ENCODE measurements at places on chromosomes 12 and 14. TPM values are rescaled to one million over a fixed set of nuclear protein-coding genes. Genes with fewer than 3 reads are reported as not detected.

Gene MYL2
- total RNA-seq, result not detected

Gene RAD51B
- total RNA-seq, result 18.5 TPM

Gene TEX52
- total RNA-seq, result not detected

Gene ABCD4
- total RNA-seq, result 59.4 TPM

Gene PLD4
- 16.7 TPM for total RNA-seq

Gene KIF5A
- 0.81 TPM for total RNA-seq

Gene LIN7A
- total RNA-seq, result 25.4 TPM

Gene FAM186B
- 0.32 TPM for total RNA-seq

Gene HSPB8
- 58.1 TPM for total RNA-seq

Gene KLRK1
- 5.0 TPM for total RNA-seq

Gene LPAR5
- 15.0 TPM for total RNA-seq

Gene RFLNA
- 0.49 TPM for total RNA-seq

Gene PAPLN
- total RNA-seq, result 17.3 TPM

Gene NAB2
- total RNA-seq, result 21.4 TPM

Gene TPPP2
- 0.81 TPM for total RNA-seq

Gene LUM
- 172 TPM for total RNA-seq

Gene ZFYVE26
- 21.0 TPM for total RNA-seq

Gene GALNT9
- total RNA-seq, result 0.12 TPM

Gene ATL1
- 7.2 TPM for total RNA-seq

Gene NEUROD4
- total RNA-seq, result not detected

Gene ACOT4
- total RNA-seq, result 2.6 TPM

Gene LRRK2
- 28.7 TPM for total RNA-seq

Gene MYO1A
- 48.5 TPM for total RNA-seq

Gene KHNYN
- 93.4 TPM for total RNA-seq

Gene A2M
- 550 TPM for total RNA-seq

Gene P3H3
- 28.1 TPM for total RNA-seq

Gene ACSM4
- total RNA-seq, result not detected

Gene ARID4A
- total RNA-seq, result 25.3 TPM

Gene PRKD1
- 20.3 TPM for total RNA-seq

Gene ZNF891
- 2.6 TPM for total RNA-seq

Gene SRRM4
- total RNA-seq, result 0.03 TPM

Gene DAO
- not detected for total RNA-seq

Gene OTX2
- total RNA-seq, result not detected
